ENCODE measurements at places on chromosomes 11 and 22.

GRCh38 chr22:29473001-29473400, 7.0 kb upstream of the NEFH start:
- no peak overlapping the region for H3K4me3 ChIP-seq
- no peaks in the 10 kb centered on the region for H3K27me3 ChIP-seq
- no peak for DNase-seq

DNA sequence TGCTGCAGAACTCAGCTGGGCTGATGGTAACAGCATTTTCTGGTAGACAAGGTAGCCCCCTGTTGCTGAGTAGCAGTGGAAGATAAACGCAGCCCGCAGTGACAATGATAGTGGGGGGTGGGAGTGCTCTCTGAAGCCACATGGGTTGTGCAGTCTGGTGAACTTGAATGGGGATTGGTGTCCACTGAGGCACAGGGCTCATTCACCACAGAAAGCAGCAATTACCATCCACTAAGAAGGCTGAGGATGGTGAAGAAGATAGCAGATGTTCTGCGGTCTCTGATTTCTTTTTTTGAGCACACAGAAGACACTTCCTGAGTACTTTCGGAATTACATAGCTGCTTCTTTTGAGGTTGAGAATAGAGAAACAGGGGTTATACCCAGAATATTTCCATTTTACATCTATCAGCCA, 150.3 kb downstream of the LRRC4C start:
- H3K4me3 ChIP-seq = no peak overlapping the region
- H3K4me1 ChIP-seq = no peaks in the 10 kb centered on the region
- no peaks in the 10 kb centered on the region for H3K36me3 ChIP-seq
- no peaks in the 10 kb centered on the region for H3K27me3 ChIP-seq
- no peak overlapping the region for H3K27ac ChIP-seq

DNA sequence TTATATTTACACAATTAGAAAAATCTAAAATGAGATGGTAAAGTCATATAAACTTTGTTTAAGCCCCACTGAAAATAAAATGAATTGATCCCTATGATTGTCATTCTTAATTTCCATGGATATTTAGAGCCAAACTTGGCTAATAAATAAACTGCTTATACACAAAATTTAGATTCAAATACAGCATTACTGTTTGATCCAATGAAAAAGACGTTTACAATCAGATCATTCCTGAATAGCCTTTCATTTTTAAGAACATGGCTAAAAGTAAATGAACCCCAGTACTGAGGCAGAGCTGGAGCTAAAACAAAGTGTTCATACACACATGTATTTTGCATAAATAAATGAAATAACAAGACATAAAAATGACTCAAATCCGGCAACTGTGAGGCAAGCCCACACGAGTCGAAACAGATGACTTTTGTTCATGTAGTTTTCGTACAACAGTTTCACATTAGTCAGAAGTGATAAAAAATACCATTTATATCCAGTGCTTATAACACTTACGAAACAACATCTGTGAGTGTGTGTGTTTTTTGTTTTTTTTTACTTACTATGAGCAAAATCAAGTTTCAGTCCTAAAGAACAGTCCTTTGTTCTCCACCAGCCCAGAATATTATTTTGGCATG, 386.5 kb downstream of the SOX6 start:
- no peaks in the 10 kb centered on the region for H3K36me3 ChIP-seq
- H3K27me3 ChIP-seq = no peaks in the 10 kb centered on the region
- no peak for DNase-seq
- no peak overlapping the region for H3K4me3 ChIP-seq

- H3K36me3 ChIP-seq = no peaks in the 10 kb centered on the region
- no peak overlapping the region for H3K27ac ChIP-seq
- H3K27me3 ChIP-seq = no peaks in the 10 kb centered on the region
- H3K4me1 ChIP-seq = no peaks in the 10 kb centered on the region
- H3K4me3 ChIP-seq = no peak overlapping the region
These were observed 77.4 kb upstream of the BIRC3 start for GRCh38 chr11:102239911-102240310.

- peaks cover 14% of the 10 kb centered on the region for H3K4me1 ChIP-seq
- DNase-seq = peak; percentile 33
- peak overlapping the region; percentile 18 for H3K4me3 ChIP-seq
- no peaks in the 10 kb centered on the region for H3K27me3 ChIP-seq
These were observed 133.5 kb downstream of the CD44 start for GRCh38 chr11:35272391-35272902.

DNA sequence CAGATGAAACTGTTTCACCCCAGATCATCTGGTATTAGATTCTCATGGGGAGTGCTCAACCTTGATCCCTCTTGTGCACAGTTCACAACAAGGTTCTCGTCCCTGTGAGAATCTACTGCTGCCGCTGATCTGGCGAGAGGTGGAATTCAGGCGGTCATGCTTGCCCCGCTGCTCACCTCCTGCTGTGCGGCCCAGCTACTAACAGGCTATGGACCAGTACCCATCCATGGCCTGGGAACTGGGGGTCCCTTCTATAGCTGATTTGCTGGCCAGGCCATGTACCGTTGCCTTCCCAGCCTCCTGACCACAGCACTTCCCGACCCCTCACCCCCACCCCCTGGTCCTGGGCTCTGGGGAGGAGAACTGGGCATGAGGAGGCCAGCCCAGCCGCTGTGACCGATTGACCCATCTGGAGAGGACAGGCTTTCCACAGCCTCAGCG, 2.6 kb downstream of the PHLDA2 start:
- H3K27me3 ChIP-seq = no peaks in the 10 kb centered on the region
- H3K4me3 ChIP-seq = no peak overlapping the region
- H3K4me1 ChIP-seq = peaks cover 27% of the 10 kb centered on the region
- H3K27ac ChIP-seq = no peak overlapping the region
- no peaks in the 10 kb centered on the region for H3K36me3 ChIP-seq

- H3K4me1 ChIP-seq = peaks cover 27% of the 10 kb centered on the region
- DNase-seq = no peak
- no peaks in the 10 kb centered on the region for H3K27me3 ChIP-seq
- no peak overlapping the region for H3K4me3 ChIP-seq
- H3K36me3 ChIP-seq = peaks cover 4% of the 10 kb centered on the region
These were observed 91.7 kb downstream of the TP53I11 start for GRCh38 chr11:44858796-44859527.

- no peaks in the 10 kb centered on the region for H3K36me3 ChIP-seq
- no peak overlapping the region for H3K27ac ChIP-seq
- no peak for DNase-seq
- H3K4me1 ChIP-seq = no peaks in the 10 kb centered on the region
These were observed 36.1 kb downstream of the NEU3 start for GRCh38 chr11:75024764-75025211.

GRCh38 chr22:29718949-29719898, 579 bp upstream of the CABP7 start:
- peaks cover 6% of the 10 kb centered on the region for H3K4me1 ChIP-seq
- H3K27ac ChIP-seq = no peak overlapping the region
- peaks cover 17% of the 10 kb centered on the region for H3K27me3 ChIP-seq
- no peak overlapping the region for H3K4me3 ChIP-seq
- no peaks in the 10 kb centered on the region for H3K36me3 ChIP-seq

- no peaks in the 10 kb centered on the region for H3K27me3 ChIP-seq
- no peaks in the 10 kb centered on the region for H3K36me3 ChIP-seq
- no peak overlapping the region for H3K4me3 ChIP-seq
- DNase-seq = no peak
These were observed 136.0 kb downstream of the FEZ1 start for GRCh38 chr11:125360066-125360465.

- no peak overlapping the region for H3K27ac ChIP-seq
- DNase-seq = no peak
These were observed 13.6 kb downstream of the BCR start for GRCh38 chr22:23193882-23194281.

- no peak overlapping the region for H3K4me3 ChIP-seq
- no peak for DNase-seq
- H3K27ac ChIP-seq = no peak overlapping the region
- peaks cover 2% of the 10 kb centered on the region for H3K4me1 ChIP-seq
These were observed 31.2 kb upstream of the ATXN10 start for GRCh38 chr22:45640291-45640940.

- DNase-seq = no peak
- H3K27ac ChIP-seq = no peak overlapping the region
- no peak overlapping the region for H3K4me3 ChIP-seq
- H3K36me3 ChIP-seq = peaks cover 10% of the 10 kb centered on the region
- H3K4me1 ChIP-seq = peaks cover 21% of the 10 kb centered on the region
These were observed 34.6 kb downstream of the SPECC1L start for GRCh38 chr22:24305260-24305692.

DNA sequence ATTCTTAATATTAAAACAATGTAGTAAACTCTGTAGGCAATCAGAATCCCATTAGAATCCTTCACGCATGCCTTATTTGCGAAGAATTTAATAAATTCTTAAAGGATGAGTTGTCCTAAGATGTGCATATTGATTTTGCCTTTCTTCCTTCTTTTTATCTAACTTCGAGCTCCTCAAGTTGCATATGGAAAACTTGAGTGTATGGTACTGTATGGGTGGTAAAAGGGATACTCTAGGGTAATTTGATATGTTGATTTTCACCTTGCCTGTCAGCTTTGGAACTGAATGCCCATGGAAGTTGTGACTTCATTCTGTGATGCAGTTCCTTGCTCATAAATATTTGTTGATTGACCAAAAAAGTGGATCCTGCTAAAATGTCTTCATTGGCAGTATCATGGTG, 193.8 kb downstream of the DDX10 start:
- no peaks in the 10 kb centered on the region for H3K27me3 ChIP-seq
- H3K27ac ChIP-seq = no peak overlapping the region
- no peak overlapping the region for H3K4me3 ChIP-seq
- no peaks in the 10 kb centered on the region for H3K36me3 ChIP-seq

- H3K4me3 ChIP-seq = no peak overlapping the region
- H3K27me3 ChIP-seq = no peaks in the 10 kb centered on the region
- H3K36me3 ChIP-seq = no peaks in the 10 kb centered on the region
- H3K4me1 ChIP-seq = no peaks in the 10 kb centered on the region
- H3K27ac ChIP-seq = no peak overlapping the region
- no peak for DNase-seq
These were observed 34.7 kb downstream of the ADAMTS15 start for GRCh38 chr11:130483124-130483523.

Measured in effector memory CD4-positive, alpha-beta T cell (primary cell).